ENCODE measurements at places on chromosomes 4 and X.

- DNase-seq: no peak
Measured at GRCh38 chrX:110420771-110421499, 62.3 kb downstream of the RTL9 start.

DNA sequence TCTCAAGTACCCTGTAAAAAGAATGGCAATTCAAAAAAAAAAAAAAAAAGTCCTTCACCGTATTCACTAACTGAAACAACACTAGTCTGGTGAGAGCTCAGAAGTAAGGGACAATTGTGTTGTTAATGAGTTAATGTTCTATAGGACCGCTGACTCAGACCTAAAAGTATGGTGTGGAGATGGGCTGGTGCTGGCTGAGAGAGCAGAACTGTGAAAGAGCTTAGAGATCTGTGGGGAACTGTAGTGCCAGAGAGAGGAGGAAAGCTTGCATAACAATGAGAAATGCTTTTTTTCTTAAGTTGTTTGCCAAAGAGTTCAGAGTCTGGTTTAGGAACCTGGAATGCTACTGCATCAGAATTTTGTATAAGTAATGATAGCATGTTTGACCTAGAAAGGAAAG, 65.1 kb downstream of the LHFPL1 start:
- DNase-seq: no peak

GRCh38 chr4:113682730-113683537, 78.6 kb downstream of the CAMK2D start:
- DNase-seq: peak; percentile 18

- DNase-seq: no peak
Measured at GRCh38 chr4:4969298-4969697, 50.0 kb downstream of the CYTL1 start.

GRCh38 chr4:62871078-62871477, 1538.2 kb downstream of the TECRL start:
- no peak for DNase-seq

- DNase-seq: no peak
Measured at GRCh38 chrX:119647552-119648420, 41.6 kb upstream of the NKRF start.

GRCh38 chrX:154981116-154981411, 41.5 kb downstream of the F8 start:
- DNase-seq: no peak

DNA sequence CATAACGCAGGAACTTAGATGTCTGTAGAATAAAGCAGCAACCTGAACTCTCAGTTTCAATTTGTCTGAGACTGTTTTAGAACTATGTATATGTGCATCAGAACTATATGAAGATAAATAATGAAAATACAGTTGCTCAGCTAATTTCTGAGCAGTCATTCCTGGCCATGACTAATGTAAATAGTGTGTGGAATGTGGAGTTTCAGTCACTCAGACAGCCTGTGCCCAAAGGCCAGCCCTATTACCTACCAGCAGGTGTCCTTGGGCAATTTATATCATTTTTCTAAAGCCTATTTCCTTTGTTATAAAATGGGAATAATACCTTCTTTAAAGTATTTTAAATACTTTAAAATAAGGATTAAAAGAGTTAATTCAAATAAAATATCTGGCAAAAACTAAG, 56.0 kb upstream of the RELL1 start:
- no peak for DNase-seq

GRCh38 chr4:99052902-99053301, 35.7 kb downstream of the ADH5 start:
- no peak for DNase-seq

GRCh38 chr4:101762534-101762933, 28.0 kb upstream of the BANK1 start:
- DNase-seq: no peak

DNA sequence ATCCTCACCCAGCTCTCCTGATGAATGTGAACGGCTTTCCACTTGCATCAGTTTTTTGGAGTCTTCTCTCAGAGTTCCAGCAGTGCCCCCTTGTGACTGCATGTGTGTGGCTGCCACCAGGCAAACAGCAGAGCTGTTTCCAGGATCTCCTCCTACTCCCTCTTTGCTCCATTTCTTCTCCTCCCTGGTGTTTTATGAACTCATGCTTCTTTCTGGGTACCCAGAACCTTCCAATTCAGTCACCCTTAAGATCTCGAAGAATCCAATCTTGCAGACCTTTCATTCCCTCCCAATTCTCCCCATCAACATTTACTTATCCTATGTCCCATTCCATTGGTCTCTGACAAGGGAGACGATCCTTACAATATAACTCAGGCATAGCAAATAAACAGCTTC, 6.8 kb upstream of the TCEANC start:
- DNase-seq: no peak

- DNase-seq: no peak
Measured at GRCh38 chr4:68691186-68691585, 20.7 kb upstream of the UGT2B15 start.

DNA sequence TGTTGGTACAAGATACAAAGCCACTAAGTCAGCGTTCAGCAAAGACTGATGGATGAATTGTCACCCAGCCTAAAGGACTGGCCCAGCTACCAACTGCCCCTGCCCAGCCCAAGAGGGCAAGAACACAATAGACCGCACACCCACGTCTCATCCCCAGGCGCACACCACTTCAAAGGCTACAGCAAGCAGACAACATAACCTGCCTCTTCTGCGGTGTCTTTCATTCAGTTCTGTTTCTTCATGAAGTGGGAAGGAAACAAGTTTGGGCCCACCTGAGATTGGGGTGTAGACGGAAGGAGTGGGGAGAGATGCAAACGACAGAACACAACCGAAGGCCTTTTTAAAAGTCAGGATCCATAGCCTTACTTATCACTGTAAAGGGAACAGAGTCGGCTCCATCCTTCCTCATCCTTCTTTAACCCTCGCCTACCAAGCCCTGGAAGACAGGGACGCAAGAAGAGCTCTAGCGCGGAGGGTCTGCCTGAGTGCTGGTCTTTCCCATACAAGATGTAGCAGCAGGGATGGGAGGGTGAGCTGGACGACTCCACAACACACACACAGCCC, 691 bp downstream of the SCARB2 start:
- DNase-seq: no peak

DNA sequence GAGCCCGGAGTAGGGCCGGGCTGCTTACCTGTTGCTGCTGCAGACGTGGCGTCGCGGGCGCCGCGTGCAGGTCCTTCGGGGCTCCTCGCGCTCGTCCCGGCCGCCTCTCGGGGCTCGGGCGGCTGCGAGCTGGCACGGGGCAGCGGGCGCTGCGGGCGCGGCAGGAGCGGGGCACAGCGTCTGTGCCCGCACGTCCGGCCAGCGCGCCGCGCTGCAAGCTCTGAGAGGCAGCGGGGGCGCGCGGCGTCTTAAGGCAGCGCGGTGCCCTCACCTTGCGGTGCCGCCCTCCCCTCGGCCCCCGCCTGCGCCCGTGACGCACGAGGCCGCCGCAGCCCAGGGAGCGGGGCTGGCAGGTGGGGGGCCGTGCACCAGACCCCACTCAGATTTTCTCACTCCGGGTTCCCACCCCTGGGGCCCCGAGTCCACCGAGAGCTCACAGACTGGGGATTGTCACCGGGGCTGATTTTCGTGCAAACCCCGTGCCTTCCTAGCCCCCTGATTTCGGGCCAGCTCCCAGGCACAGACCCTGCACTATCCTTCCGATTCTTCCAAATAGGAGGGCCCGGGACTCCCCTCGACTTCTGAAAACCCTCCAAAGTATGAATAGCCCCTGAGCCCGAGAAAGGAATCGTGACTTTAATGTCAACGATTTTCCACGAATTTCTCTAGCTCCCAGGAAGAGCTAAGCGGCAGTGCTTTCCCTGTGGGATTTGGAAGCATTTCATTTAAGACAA, at the start of gene GPR101:
TSS of gene GPR101 (minus strand) at position 222 of the 734 bp plus-strand sequence. CDS start 2,321 bp downstream, outside the sequence.
- no peak for DNase-seq

GRCh38 chrX:10235851-10236250, 79.1 kb downstream of the CLCN4 start:
- no peak for DNase-seq

- DNase-seq: no peak
Measured at GRCh38 chrX:101659601-101660063, at the start of gene ARMCX2. Gene ARMCX2, minus strand, starts transcription at chrX:101659850. Its CDS starts 2,262 bp downstream, at chrX:101657588.

- no peak for DNase-seq
Measured at GRCh38 chr4:26522478-26522877, 32.2 kb upstream of the CCKAR start.

DNA sequence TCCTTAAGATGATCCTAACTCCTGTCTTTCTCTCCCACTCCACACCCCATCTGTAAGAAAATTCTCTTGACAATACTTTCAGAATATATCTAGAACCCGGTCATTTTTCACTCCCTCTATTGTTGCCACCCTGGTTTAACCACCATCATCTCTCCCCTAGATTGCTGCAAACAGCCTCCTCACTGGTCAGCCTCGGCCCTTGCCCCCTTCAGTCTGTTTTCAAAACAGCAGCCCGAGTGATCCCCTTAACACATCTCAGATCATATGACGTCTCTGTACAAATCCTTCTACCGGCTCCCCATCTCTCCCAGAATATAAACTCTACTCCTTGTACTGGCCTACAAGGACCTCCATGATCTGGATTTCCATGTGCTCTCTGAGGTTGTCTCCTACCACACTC, 35.2 kb upstream of the F9 start:
- DNase-seq: no peak

- no peak for DNase-seq
Measured at GRCh38 chr4:123661080-123661737, 264.6 kb downstream of the SPRY1 start.

DNA sequence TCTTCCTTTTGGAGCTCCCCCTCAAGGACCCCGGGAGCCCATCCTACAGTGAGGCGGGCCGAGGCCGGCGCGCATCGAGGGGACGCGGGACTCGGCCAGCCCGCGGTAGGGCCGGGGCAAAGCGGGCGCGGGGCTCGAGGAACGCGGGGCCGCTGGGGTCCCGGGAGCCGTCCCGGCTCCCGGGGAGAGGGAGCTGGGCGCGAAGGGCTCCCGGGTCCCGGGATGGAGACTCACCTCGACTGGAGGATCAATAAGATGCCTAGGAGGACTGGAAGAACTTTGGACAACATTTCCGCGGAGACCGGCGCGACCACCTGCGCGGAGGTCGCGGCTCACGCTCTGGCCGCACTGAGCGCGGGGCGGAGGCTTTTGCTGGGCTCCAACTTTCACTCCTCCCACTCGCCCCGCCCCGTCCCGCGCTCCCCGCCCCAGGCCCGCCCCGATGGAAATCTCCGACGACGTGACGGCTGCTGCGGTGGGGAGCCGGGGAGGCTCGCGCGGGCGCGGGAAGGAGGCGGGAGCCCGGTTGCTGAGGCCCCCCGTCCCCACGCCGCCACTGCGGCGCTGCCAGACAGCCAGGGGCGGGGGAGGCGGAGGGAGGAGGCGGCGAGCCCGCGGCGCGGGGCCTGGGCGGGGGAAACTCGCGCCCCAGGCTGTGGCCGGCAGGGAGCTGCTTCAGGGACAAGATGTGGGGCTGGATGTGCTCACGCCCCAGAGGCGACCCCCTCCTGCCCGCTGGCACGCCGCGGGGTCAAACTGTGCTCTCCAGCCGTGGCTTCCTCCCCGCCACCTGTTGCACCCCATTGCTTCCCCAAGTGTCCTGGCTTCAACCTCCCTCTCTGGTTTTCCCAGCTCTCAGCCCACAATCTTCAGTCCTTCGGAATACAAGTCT, at the start of gene GABRE:
TSS of gene GABRE (minus strand) at position 341 of the 892 bp plus-strand sequence. CDS start at position 290, 51 bp downstream.
- DNase-seq: no peak

- DNase-seq: no peak
Measured at GRCh38 chrX:67684136-67684535, 140.3 kb downstream of the AR start.

DNA sequence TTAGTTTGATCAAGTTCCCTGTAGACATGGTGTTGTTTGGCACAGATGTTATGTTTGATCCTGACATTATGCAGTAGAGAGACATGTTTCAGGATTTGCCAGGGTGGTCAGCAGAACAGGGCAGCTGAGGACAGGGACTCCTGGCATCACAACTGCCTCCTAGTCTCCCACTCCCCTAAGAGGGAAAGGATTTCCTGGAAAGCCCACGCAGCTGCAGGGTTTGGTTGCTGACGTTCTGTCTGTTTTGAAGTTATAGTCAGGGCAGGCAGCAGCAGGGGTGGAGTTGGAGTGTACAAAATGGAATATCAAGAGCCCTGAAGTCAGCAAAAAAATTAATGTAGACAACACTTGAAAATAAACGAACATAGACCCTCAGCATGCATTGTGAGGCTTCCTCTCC, 125.4 kb downstream of the CPE start:
- no peak for DNase-seq

- no peak for DNase-seq
Measured at GRCh38 chr4:76659103-76659490, 224.1 kb downstream of the SHROOM3 start.

GRCh38 chr4:54234497-54235205, 5.6 kb downstream of the PDGFRA start:
- DNase-seq: no peak

- DNase-seq: no peak
Measured at GRCh38 chrX:13309631-13310030, 10.2 kb downstream of the ATXN3L start.

DNA sequence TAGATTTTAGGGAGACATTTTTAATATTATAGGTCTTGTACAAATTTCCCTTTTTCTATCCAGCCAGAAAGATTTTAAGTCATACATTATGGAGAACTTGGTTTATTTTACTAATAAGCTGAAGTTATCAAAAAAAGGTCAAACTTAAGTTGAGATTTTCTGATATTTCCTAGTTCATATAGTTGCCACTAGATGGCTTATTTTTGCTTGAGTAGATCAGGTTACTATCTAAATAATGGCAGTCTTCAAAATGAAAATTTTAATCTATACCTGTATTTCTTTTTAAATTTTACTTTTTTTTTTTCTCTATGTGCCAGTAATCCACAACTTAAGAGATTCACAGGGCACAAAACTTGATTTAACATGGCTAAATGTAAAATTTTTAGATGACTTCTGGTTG, 52.3 kb downstream of the USP9X start:
- no peak for DNase-seq

DNA sequence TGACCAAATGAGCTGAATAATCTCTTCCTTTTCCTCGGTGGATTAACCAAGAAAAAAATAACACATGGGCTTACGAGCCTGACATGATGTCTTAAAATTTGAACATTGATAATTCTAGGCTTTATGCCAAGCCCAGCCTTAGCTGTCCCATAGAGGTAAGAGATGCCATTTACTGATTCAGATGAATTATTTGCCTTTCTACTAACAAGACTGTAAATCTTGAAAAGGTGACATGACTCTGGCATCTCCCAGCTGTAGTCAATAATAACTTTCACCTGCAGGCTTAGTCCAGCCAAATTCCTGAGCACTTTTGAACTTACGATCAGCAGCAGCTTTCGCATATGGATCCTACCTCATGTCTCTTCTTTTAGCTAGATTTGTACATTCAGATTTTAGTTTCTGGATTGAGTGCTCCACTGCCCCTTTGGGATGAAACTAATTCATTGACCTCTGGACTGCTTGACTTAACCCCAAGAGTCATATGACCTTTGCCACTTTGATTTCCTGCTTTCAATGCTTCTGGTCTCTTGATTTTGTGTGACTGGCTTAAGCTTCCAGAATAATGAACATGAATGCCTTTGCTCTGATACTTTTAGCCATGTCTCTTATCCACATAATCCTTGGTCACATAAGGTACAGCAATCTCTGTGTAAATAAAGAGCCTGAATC, 876.4 kb upstream of the SLIT2 start:
- no peak for DNase-seq

GRCh38 chr4:139984471-139984870, 169.5 kb downstream of the MAML3 start:
- DNase-seq: no peak
